Astrocyte (in vitro differentiated cells and primary cell): ENCODE measurements at places on chromosomes 12 and 14.

GRCh38 chr14:104937161-104937560 lies 12.5 kb downstream of the PLD4 start:
- DNase-seq: no peak

GRCh38 chr14:79337761-79338160 lies 873.5 kb downstream of the DIO2 start:
- DNase-seq: no peak

- DNase-seq: no peak
Measured at GRCh38 chr12:57367121-57367520, 63.7 kb downstream of the R3HDM2 start.

DNA sequence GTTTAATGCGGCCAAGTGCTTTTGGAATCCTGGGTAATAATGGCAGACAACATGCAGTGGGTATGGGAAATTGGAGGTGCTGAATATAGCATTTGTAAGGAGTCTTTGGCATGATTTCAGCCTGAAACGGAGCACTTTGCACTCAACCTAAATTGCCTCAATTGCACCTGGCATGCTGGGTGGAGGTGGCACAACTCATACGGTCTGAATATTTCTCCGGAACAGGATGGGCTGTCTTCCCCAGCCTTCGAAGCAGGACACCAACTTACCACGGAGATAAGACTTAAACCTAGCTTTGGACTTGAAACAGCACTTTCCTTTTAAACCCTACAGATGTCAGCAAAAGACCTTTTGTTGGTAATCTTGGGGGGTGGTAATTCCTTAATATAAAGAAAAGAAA lies 153.7 kb upstream of the SRRM4 start:
- DNase-seq: no peak

DNA sequence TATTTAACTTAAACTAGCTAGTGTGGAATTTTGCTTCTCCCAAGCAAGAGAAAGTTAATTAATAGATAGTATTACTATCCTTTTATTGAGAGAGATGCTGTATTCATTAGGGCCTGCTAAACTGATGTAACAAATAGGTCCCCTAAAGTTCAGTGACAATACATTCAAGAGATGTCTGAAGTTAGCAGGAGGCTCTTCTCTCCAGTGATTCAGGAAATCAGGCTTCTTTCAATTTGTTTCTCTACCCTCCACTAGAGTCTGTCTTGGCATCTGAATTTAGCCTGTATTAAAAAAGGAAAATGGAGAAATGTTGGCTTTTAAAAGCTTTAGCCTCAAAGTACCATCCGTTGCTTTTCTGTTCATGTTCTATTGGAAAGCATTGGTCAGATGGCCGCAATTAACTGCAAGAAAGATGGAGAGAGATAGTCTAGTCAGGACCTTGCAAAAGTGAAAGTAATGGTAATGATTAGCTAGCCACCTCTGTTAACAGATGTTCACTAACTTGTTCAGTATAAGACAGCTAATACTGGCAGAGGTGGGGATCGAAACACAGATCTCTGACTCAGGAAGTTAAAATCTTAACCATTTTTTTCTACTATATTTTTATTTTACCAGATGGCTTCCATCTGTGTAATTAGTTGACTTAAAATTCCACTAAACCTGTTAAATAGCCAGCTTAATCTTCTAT lies 786.8 kb downstream of the TMTC2 start:
- no peak for DNase-seq

DNA sequence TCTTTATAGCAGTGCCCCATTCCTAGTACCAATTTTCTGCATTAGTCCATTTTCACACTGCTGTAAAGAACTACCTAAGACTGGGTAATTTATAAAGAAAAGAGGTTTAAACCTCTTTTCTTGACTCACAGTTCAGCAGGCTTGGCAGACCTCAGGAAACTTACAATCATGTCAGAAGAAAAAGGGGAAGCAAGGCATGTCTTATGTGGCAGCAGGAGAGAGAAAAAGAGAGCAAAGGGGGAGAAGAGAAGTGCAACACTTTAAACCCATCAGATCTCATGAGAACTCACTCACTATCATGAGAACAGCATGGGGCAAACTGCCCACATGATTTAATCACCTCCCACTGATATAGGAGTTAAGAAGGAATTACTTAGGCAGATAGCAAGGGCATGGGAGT lies 101.6 kb upstream of the PLEKHG7 start:
- no peak for DNase-seq

- DNase-seq: no peak
Measured at GRCh38 chr14:90758959-90759358, 57.3 kb downstream of the TTC7B start.

GRCh38 chr14:79829405-79830166 lies 381.7 kb downstream of the DIO2 start:
- DNase-seq: no peak

- DNase-seq: no peak
Measured at GRCh38 chr14:44745371-44745770, 216.4 kb downstream of the KLHL28 start.

DNA sequence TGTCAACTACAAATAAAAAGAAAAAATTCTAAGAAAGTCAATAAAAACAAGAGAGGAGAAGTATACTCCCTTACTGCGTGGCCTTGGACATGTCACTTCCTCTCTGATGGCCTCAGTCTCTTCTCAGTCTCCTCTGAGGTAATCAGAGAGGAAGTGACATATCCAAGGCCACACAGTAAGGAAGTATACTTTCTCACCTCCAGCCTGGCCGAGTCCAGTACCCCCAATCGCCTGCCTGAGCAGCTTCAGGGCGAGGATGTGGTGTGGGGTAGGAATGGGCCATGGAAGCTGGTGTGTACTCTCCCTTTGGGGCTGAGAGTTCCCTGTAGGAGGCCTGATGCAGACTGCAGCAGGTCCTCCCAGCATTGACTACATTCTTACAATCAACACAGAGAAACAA lies 15.8 kb downstream of the VDR start:
- no peak for DNase-seq

DNA sequence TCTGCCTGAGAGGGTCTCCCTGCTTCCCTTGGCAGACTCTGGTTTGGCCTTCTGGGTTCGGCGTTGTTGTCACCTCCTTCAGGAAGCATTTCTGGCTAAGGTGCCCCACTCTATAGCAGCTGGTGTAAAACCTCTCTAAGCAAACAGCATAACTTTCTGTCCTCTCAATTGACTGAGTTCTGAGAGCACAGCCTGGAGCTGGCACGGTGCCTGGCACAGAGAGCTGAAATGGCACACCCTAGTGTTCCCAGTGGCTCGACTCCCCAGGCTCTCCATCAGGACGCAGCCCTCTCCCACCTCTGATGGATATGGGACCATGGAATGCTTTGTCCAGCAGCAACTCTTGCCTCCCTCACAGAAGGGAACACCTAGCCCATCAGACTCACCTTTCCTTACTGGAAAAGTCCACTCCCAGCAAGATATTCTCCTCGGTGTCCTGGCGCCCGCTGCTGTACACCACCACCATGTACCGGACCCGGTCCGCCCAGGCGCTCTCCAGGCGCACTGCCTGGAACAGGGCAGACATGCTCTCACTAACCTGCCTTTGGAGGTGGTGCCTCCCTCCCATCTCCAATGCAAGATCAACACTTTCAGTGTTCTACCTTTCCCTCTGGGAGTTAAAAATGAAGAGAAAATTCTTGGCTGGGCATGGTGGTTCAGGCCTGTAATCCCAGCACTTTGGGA lies 40.6 kb downstream of the SSH1 start:
- no peak for DNase-seq

- no peak for DNase-seq
Measured at GRCh38 chr12:97751704-97752103, 289.1 kb downstream of the RMST start.

DNA sequence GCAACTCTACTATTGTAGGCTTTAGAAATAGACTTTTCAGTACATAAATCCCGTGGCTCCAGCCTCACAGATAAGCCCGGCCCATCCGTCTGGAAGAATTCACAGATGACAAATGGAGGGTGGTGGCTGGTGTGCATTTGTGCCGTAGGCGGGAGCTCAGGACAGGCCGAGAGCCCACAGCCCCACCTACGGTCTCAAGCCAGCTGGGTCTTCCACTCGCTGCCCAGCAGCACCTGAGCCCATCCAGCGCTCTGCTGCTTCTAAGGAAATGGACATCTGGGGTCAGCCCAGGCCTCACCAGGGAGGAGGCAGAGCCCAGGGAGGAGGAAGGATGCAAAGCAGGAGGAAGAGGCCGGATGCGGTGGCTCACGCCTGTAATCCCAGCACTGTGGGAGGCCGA lies 72.8 kb downstream of the KIF26A start:
- DNase-seq: no peak

DNA sequence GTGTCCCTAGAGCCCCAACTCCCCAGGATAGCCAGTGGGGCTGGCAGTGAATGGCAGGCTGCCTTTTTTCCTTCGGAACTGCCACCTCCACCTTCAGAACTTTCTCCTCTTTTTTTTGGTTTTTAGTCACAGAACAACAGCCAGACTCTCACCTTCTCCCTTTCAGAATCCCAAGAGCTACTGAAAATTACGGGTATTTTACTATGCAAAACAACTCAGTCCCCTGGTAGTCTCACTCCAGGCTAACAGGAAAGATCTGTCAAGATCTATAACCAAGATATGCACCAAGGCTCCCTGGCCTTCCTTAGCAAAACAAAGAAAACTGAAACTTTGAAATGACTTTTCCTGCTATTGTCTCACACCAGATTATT lies 12.5 kb downstream of the PLEKHG6 start:
- DNase-seq: no peak

DNA sequence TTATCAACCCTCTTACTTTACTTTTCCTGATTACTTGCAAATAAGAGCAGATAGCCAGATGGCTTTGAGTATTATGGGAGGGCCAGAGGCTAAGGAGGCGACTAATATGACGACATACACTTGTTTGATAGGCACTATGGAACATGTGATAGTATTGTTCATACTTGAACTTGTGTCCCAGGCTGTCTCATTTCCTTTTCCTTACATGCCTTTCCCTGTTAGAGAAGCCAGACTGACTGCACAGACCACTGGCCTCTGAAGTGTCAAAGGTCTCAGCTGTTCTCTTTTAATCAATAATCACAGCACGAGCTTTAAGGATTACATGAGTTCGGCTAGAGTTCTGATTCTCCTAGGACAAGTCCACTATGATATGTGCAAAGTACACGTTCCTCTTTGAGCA lies 326.0 kb downstream of the PRKD1 start:
- DNase-seq: peak; percentile 6

- no peak for DNase-seq
Measured at GRCh38 chr12:14950982-14951746, 10.2 kb downstream of the ARHGDIB start.

- no peak for DNase-seq
Measured at GRCh38 chr14:22118899-22119477, 445.4 kb upstream of the OR4E1 start.

GRCh38 chr14:54704768-54705167 lies 137.8 kb downstream of the SAMD4A start:
- DNase-seq: no peak

- DNase-seq: no peak
Measured at GRCh38 chr12:57842342-57843294, 3.9 kb downstream of the CTDSP2 start.

DNA sequence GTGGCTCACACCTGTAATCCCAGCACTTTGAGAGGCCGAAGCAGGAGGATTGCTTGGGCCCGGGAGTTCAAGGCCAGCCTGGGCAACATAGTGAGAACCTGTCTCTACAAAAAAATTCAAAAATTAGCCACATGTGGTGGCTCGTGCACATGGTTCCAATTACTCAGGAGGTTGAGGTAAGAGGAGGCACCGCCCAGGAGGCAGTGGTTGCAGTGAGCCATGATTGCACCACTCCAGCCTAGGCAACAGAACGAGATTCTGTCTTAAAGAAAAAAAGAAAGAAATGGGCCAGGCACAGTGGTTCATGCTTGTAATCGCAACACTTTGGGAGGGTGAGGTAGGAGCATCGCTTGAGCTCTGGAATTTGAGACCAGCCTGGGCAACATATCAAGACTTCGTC lies 33.5 kb downstream of the MAP1LC3B2 start:
- no peak for DNase-seq

DNA sequence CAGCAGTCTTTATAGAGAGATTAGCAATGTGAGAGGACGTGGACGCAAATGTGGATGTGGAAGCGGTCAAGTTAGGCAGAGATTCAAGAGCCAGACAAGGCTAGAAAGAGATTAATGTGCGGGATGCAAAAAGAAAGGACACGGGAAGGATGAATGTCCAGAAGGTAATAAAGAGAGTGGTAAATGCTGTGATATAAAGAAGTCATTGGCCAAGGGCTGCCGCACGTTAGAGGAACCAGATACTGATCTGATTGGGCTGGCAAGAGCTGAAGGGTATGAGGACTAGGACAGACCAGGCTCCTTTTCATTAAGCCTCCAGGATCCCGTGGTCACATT lies 59.5 kb downstream of the DHRS2 start:
- no peak for DNase-seq

DNA sequence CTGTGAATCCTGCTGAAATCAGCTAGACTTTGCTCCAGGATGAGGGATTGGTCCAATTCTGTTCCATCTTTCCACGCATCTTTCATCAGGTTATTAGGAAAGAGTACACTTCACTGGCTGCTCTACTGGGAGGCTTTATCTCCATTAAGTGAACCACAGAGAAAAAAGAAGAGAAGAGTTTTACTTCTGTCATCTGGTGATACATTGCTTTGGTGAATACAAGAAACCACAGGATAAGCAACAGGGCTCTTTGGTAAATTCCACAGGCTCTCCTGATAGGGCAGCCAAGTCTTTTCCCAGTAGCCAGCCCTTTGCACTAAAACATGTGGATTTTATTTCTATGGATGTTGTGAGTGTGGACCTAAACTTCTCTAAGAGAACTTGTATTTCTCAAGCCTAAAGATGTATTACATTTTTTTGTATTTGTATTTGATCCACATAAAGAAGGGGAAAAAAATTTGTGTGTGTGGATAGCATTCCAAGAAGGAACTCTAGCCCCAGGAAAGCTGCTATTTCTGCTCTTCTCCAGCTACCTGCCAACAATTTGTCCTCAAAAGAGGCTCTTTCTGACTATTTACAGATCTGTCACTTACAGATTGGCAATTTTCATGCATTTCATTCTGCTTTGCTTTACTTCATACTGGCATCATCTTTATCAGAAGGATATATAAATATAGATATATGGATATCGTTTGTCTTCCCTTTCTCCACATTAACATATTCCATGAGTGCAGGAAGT lies 1117.6 kb upstream of the TMEM132C start:
- peak; percentile 90 for DNase-seq

DNA sequence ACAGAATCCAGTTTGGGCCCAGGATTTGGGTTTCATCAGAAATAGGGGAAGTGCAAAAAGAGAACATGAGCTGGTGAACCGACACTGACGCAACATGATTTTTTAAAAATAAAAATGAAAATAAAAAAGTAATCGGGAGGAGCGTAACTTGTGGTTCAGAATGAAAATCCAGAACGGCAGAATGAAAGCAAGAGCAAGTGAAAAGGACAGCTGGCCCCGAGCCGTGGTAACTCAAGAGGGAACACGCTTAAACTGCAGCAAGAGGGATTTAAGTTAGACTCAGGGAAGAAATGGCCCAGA lies 1.6 kb downstream of the SLC6A12 start:
- DNase-seq: no peak

- no peak for DNase-seq
Measured at GRCh38 chr14:99741227-99741976, 51.8 kb upstream of the EML1 start.

GRCh38 chr12:127655691-127656090 lies 611.3 kb upstream of the TMEM132C start:
- DNase-seq: peak; percentile 97

GRCh38 chr12:84085046-84085445 lies 827.6 kb downstream of the SLC6A15 start:
- DNase-seq: no peak
